Osteoblast (primary cell): ENCODE measurements at places on chromosomes 12 and 14.

DNA sequence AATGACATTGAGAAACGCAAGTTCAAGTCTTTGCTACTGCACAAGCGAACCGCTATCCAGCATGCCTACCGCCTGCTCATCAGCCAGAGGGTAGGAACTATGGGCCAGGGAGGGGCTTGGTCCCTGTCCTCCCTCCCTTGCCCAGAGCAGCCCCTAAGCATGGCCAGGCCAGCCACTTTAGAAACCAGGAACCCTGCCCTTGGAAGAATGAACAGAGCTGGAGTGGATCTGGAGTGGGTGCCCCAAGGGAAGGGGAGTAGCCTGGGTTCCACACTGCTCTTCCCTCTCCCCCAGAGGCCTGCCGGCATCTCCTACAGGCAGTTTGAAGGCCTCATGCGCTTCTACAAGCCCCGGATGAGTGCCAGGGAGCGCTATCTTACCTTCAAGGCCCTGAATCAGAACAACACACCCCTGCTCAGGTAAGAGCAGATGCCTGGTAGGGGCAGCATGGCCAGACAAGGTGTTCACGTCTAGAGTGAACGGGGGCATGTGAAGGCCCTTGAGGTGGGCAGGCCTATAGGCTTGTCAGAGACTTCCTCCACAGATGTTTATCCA, 55.8 kb downstream of the TPCN1 start:
- no peak for DNase-seq

DNA sequence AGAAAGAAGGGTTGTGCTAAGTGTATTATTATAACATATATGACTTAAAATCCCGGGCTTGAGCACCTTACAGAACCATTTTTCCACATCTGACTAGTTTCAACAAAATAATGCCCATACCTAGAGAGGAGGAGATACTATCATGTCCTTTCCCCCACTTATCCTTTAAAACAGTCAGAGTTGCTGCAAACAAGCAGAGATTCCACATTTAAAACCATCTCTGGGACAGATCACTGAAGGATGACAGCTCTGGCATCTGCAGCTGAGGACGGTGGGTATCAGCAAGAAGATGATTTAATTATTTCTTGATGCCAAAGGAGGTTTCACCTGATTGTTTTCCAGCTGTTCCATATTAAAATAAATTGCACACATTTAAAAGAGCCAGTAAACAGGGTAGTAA, 328.0 kb upstream of the TMTC1 start:
- DNase-seq = no peak

DNA sequence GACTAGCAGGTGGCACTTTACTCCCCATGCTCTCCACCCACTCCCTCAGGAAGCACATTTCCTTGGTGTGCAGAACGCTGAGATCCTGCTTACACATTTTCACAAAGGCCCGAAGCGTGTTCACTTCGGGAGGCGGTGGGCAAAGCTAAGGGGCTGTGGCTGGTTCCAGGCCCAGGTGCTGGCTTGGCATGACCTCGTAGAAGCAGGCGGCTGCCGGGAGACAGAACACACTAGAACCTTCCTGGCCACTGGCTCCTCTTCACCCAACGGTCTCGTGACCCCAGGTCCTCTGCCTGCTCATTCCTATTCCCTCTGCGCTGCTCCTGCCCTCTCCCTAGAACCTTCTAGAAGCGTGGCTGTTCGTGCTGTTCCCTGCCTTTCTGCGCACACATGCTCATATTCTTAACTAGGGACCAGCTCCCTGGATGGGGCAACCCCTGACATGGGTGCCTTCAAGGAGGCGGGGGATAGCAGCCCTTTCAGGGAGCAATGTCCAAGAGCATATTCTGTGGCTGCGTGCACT, 43.3 kb downstream of the ATP23 start:
- no peak for DNase-seq

GRCh38 chr14:69518289-69519101, 34.0 kb downstream of the PLEKHD1 start:
- DNase-seq = no peak

DNA sequence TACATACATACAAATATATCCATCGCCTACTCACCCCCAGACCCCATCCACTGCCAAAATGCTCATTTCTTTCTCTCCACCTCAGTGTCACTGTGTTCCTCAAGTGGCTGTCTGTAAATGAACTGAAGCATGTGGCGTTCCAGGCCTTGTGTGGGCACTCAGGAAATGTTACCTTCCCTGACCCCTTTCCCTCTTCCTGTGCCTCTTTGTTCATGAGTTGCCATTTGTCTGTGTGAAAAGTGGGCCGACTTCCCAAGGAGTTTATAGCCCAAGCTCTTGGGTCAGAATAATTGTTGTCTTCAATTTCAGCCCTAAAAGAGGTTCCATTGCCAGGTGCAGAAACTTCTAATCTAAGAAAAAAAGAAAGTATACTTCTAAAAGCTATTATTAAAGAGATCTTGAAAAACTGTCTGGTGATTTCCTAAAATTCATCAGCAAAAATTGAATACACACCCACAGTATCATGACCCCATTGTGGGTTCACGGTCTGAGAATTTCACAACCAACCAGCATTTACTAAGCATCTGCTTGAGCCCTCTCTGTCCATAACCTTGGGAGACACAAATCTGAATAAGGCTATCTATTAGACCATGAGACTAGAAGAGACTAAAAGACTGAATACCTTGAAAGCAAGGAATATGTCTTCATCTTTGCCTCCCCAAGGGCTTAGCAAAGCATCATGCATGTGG, 201.4 kb upstream of the EEA1 start:
- no peak for DNase-seq

- DNase-seq = no peak
Observed at GRCh38 chr12:15584366-15585041, 204.7 kb downstream of the EPS8 start.

DNA sequence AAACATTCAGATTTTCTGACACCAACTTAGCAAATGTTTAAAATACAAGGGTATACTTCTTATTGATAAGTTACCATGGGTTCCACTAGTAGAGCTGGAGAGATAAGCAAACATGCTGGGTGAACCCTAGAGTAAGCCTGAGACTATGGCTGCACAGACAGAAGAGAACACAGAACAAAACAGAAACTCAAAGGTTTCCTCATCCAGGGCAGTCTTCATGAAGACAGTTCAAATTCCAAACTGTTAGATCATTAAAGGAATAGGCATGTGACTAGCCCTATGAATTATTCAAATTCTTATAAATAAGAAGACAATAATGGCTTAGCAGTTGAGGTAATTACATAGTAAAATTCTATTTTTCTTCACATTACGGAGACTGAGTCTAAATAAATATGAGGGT, 28.1 kb downstream of the BTBD7 start:
- DNase-seq = no peak

DNA sequence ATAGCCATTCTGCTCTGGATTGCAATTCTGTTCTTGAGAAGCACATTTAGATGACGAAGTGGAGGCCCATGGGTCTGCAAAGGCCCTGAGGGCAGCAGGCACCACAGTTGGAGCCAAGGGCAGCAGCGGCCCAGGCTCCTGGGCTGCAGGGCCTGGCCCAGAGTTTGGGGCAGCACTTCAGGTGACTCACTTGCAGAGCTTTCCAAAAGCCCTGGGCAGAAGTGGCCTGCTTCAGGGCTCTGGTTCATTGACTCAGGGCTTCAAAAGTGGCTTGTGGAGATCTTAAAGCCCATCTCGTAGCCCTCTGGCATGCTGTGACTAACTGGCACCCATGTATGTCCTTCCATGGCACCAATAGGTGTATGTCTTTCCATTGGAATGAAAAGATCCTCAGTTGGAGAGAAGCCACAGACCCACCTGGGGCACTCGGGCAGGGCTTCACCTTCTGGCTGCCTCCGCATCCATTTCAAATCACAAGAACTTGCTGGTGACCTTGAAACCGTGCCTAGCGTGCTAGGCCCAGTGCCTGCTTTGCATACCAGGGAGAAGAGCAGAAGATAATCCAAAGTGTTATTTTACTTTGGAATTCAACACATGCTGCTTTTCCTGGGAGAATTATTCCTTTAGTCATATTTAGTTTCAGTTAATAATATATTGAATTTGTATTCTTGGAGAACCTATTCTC, 106.7 kb downstream of the PRMT8 start:
- DNase-seq = peak; percentile 37

DNA sequence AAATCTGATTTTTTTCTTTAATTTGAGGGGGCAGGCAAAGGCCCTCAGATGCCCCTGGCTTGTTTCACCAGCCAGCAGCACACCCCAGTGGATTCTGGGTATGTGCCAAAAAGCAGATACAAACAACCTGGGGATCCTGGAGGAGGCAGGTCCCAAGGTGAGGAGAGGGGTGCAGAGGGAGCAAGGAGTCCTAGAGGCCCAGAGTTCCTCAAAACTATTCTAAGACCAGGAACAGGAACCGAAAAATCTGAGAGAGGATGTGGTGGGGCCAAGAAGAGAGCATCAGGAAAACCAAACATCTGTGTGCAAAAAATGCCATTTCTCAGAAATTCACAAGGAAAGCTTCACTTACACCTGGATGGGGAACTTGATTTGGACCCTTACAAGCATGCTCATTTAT, 8.2 kb downstream of the KCNA5 start:
- no peak for DNase-seq

GRCh38 chr14:75452900-75453816, 25.3 kb downstream of the JDP2 start:
- DNase-seq = peak; percentile 86

GRCh38 chr14:56172571-56172971, 54.4 kb downstream of the PELI2 start:
- peak; percentile 44 for DNase-seq

DNA sequence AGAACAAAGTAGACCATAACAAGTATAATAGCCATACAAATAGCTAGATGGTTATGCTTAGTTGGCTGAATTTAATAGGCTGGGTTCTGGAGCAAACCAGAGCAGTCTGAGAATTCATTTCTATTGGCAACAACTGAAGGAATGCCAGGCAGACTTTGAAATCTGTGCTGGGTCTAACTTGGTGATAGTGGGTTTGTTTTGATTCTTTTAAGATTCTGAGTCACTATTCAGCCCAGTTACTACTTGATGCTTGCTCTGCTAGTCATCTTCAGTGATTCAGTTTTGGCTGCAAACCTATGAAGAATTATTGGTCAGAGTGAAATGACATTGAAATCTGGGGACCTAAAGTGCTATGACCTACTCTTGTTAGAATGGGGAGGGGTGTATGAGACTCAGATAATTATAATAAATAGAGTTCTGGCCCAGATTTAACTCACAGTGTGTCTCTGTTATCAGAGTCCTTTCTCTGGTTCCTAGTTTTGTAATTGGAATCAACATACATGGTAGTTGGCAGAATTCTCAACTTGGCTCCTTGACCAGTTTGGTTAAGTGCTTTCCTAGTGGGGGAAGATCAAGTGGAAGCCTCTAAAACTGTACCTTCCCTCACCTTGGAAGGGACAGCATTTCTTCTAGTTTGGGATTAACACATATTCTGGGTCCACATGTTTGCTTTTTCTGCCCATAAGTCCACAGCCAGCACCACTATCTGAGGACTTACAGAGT, 43.5 kb downstream of the MNAT1 start:
- DNase-seq = peak; percentile 91

DNA sequence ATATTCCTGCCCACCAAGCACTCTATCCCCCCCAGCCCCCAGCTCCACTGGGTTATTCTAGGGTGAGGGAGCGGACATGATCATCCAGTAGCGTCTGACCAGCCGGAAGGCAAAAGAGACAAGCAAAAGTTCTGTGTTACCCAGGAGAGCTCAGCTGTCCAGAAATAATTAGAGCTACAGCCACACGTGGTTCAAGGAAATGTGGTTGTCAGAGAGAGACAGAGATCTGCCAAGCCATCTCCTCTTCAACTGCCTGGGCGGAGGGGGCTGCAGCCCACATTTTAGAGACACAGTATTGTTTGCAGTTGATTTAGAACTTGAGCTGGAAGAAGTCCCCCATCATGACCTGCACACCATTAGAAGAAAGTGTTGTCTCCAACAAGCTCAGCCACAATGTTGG, 30.4 kb downstream of the DAO start:
- peak; percentile 83 for DNase-seq

DNA sequence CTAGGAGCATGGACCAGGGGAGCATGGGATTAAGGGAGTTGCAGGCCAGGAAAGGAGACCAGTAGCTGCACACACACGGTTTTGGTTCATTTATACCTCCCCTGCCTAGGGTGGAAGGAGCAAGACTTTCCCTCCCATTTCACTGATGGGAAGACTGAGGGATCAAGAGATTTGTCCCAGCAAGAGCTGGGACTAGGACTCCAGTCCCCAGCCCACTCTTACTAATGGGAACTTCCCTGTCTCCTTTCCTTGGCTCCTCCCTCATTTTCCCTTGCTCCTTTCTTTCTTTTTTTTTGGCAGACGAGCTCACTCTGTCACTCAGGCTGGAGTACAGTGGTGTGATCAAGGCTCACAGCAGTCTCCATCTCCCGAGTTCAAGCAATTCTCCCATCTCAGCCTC, 13.0 kb downstream of the SCNN1A start:
- DNase-seq = peak; percentile 81

DNA sequence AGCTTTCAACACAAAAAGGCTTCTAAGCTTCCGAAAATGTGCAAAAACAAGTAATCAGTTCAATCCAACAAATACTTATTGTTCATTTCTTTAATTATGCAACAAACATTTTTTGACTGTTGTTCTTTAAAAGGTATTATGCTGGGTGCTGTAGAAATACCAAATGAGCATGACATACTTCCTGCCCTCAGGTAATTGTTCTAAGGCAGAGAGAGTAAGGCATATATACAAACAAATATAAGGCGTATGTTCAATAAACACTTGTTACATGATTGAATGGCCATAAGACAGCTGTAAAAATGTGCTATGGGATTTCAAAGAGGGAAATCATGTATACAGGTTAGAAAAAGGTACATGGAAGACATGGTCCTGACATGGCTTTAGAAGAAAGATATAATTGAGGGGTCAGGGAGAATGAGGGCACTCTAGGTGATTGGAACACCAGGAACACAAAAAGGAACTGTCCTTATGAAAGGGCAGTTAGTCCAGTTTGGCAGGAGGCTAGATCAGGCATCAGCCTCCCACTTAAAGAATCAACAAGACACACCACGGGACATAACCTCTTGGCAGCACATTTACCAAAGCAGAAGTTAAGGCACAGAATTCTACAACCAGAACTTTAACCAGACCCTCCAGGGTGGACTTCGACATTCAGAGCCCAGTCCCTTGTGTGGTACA, 135.8 kb upstream of the SCAF11 start:
- peak; percentile 34 for DNase-seq

- DNase-seq = peak; percentile 78
Observed at GRCh38 chr12:124744659-124745464, 118.8 kb downstream of the SCARB1 start.

- DNase-seq = no peak
Observed at GRCh38 chr12:14185427-14186192, 179.9 kb upstream of the ATF7IP start.

GRCh38 chr14:93536945-93537344, 106.2 kb downstream of the UNC79 start:
- DNase-seq = no peak

DNA sequence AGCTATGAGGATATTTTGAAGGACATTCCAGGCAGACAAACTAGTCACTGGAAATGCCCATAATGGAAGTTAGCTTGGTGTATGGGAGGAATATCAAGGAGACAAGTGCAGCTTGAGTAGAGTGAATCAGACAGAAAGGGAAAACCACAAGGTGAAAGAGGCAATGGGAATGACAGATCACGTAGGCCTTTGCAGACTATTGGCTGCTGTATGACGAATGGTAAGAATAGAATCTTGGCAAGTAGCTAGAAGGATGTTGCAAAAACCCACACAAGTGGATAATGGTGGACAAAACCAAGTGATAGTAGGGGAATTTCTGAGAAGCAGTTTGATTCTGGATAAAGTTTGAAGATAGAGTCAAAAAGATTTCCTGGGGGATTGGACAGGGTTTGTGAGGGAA, 196.9 kb upstream of the NOVA1 start:
- DNase-seq = no peak
